CD8-positive, alpha-beta T cell (primary cell): ENCODE measurements at places on chromosomes 13 and 19. TPM values are rescaled to one million over a fixed set of nuclear protein-coding genes. Genes with fewer than 3 reads are reported as not detected.

Gene OSCAR
- total RNA-seq, result 0.49 TPM

Gene SELENOV
- not detected for total RNA-seq

Gene TEX26
- not detected for total RNA-seq

Gene APLP1
- not detected for total RNA-seq

Gene ZNF43
- total RNA-seq, result 29.9 TPM

Gene PSG3
- total RNA-seq, result not detected
